ENCODE measurements at places on chromosomes 4 and X. TPM values are rescaled to one million over a fixed set of nuclear protein-coding genes. Genes with fewer than 3 reads are reported as not detected.

- peak; percentile 46 for DNase-seq
Measured at GRCh38 chr4:69689599-69689998, 36.6 kb upstream of the UGT2A1 start.

DNA sequence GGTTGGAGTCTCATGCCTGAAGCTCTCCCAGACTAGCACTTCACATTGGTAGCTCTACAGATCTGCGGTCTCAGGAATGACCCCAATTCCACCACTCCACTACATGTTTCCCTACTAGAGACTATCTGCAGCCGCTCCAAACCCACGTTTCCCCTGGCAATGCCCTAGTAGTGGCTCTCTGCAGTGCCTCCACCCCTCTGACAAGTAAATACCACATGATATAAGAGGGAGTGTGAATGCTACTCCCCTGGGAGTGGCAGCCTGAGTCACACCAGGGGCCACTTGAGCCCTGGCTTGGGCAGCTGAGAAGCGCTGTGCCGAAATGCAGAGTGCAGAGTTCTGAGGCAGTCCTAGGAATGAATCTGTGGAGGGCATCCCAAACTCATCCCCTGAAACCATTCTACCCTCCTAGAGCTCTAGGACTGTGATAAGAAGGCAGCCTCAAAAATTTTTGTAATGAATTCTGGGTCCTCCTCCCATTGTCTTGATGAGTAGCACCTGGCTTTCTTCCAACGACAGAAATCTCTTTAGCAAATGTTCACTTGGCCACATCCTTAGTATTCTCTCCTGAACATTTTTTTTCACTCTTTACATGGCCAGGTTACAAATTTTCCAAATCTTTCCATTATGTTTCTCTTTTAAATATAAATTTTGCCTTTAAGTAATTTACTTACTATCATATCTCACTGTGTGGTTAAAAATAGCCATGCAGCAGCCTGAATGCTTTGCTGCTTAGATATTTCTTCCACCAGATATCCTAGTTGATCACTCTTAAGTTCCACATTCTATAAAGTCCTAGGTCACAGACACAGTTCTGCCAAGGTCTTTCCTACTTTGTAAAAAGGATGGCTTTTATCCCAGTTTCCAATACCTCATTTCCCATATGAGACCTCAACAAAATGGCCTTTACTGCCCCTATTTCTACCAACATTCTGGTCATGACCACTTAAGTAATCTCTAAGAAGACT, 160.2 kb upstream of the CPEB2 start:
- peak; percentile 86 for DNase-seq

HPRT1 gene
- 8.8 TPM for total RNA-seq

CXCL10 gene
- total RNA-seq, result not detected

FABP2 gene
- total RNA-seq, result not detected

IL13RA2 gene
- not detected for total RNA-seq

KCNIP4 gene
- not detected for total RNA-seq

All from LHCN-M2 (cell line).